ENCODE measurements at places on chromosomes 5 and 9.
A peak's percentile ranks its signal among the peaks of the same experiment; 100 is the strongest.

- DNase-seq, result no peak
Observed at GRCh38 chr9:110027671-110028081, 180.3 kb downstream of the C9orf152 start.

DNA sequence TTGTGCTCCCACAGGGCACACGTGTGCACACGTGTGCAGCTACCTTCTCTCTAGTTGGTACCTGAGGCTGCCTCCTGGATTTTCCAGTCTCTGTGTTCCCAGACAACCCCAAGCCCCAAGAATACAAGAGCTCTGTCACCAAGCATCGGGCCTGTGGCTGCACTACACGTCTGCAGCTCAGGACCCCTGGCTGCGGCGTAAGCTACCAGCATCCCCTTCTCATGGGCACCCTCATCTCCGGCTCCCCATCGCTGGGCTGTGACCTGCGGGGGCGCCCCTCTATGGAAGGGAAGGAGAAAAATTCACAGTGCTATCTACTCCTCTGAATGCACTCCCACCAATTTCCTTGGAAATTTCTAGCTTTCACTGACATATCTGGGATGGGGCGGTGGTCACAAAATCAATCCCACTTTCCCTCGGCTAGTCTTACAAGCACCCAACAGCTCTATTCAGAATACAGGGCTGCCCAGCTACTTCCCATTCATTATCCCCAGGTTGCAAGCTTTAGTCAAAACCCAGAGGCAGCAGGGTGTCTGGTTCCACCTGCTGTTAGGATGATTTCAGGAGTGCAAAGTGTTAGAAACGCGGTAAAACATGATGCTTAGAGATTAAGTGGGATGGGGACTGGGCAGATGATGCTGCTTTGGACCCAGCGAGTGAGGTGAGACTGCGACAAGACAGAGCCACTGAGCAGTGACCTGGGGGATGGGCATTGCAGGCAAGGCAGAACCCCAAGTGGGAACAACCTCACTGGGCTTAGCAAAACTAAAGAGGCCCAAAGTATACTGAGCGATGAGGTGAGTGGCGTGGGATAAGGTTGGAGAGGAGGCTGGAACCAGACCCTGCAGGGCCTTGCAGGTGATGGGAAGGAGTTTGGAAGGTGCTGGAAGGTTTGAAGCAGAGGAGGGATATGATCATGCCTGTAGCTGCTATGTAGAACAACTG lies 121.7 kb downstream of the KCNIP1 start:
- no peak for DNase-seq

GRCh38 chr5:38208782-38209378 lies 49.5 kb upstream of the EGFLAM start:
- DNase-seq, result no peak

GRCh38 chr5:87754009-87754757 lies 341.5 kb upstream of the CCNH start:
- no peak for DNase-seq

- no peak for DNase-seq
Observed at GRCh38 chr9:5671711-5672353, 42.9 kb downstream of the RIC1 start.

DNA sequence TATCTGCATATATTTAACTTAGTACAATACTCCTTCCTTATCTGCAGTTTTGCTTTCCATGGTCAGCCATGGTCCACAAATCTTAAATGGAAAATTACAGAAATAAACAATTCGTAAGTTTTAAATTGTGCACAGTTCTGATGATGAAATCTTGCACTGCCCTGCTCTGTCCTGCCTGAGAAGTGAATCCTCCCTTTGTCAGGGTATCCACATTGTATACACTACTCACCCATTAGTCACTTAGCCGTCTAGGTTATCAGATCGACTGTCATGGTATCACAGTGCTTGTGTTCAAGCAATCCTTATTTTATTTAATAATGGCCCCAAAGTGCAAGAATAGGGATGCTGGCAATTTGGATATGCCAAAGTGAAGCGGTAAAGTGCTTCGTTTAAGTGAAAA lies 8.3 kb upstream of the YTHDC2 start:
- no peak for DNase-seq

- DNase-seq, result no peak
Observed at GRCh38 chr5:160369990-160370712, at the start of gene C1QTNF2. TSS of gene C1QTNF2 (minus strand) at chr5:160370626. CDS start at chr5:160355011, 15,615 bp downstream.

DNA sequence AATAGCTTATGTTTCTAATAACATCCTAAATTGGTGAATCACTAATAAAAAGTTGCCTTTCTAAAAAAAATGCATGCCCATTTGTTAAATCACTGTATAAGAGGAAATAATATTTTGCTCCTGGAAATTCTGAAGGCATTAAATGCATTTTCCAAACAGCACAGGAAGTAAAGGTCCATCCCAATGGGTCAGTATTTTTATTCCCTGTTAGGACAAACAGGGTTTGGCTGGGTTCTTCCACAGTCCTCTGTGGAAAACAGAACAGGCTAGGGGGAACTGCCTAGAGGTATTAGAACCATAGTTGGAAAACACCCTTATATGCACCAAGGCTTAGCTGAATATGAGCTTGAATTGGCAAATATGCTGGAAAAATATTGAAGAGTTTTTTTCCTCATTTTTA lies 85.2 kb downstream of the OXCT1 start:
- DNase-seq, result no peak

DNA sequence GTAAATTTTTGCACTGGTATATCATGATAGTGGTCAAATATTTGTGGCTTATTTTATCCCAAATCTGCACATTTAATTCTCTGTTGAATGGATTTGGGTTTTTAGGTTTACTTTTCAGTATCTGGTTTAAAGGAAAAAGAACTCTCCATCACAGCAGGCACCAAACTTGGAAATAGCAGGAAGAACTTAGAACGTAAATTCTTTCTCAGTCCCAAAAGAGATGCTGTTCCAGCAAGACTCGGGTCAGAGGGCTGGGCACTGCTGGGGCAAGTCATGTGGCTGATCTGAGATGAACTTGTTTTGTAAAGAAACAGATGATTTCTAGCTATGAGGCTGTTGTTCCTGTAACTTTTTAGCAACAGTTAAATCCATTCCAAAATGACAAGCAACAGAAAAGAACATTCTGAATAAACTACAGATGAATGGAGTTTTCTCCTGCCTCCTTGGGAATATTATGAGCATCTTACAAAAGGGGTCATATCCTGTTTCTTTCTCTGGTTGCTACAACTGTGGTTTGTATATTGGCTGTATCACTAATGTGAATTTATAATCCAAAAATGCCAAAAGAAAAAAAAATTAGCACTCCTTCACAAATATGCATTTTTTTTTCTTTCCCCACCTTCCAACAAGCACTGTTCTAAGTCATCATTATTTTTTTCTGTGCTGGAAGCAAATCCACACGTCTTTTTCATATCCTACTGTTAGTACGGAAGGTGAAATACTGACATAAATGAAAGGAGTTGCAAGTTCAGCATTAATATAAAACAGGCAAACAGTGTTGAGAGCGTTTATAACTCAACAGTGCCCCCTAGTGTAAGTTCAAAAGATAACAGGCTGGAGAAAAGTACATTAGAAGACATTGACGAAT lies 31.1 kb downstream of the OR2K2 start:
- DNase-seq, result peak; percentile 46

- no peak for DNase-seq
Observed at GRCh38 chr9:135139366-135139959, 52.0 kb downstream of the OLFM1 start.

DNA sequence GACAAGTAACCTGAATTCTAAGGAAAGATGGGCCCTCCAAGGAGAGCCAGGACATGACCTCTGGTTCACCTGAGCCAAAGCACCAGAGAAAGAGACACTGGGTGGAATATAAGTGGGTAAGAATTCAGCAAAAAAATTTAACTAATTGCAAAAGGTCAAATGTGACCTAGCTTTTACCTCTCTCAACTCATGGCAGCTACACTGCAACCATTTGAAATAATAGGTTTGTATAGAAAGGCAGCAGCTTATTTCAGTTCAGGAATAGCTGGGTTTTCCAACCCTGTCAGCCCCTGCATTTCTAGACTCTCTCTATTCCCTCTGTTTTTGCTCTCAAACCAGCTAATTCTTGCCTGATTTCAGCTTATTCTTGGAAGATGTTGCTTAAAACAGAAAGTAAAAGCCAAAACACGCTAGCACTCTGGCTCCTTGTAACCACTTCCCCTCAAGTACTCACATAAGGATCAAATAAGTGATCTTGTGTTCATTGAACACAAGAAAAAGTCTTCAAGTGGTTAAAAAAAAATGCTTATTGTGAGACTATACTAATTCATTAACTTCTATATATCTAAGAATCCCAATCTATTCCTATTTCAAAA lies 101.1 kb upstream of the NR4A3 start:
- DNase-seq, result no peak

DNA sequence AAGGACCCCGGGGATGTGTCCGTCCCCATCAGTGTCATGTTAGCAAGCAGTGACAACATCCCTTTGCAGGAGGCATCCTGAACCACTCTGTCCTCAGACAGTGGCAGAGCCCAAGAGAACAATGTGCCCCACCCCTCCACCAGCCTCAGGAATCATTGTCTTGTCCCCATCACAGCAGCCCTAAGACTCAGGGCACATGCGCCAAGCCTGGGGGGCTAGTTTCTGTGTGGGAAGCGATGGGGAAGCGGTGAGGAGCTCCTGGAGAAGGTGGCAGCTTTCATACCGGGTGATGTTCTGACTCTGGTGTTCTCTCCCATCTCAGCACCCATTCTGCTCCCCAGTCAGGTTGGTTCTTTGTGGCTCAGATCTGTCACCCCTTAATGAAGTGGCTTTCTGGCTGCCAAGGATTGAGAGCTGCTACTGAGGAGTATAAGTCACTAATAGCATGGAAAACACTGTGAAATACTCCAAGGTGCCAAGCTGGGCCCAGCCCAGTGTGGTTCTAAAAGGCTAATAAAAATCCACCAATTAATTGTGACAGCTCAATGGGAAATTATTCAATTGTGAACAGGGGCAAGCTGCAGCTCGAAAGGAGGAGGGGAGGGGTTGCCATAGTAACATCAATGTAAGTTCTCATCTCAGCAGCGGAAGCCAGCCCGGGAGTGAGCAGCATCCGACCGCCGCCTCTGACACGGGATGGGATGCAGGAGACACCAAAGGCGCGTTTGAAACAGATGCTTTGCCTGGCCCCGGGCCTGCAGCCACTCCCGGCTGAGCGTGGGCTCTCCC lies 4.7 kb downstream of the QRFP start:
- DNase-seq, result no peak

DNA sequence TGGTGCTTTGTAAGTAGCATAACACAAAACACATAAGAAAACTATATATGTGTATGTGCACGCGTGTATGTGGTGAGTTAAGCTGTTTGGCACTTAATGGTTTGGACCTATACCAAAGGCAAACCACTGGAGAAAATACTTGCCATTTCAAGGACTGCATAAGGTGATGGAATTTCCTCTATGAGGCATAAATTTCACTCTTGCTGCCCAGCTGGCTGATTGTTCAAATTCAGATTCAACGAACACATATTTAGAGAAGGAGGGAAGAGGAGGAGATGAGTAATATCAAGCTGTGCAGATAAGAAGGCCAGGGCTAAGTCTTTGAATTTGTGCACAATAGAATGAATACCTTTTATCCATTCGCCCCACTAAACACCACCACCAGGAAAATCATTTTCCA lies 470.6 kb upstream of the MPDZ start:
- no peak for DNase-seq

DNA sequence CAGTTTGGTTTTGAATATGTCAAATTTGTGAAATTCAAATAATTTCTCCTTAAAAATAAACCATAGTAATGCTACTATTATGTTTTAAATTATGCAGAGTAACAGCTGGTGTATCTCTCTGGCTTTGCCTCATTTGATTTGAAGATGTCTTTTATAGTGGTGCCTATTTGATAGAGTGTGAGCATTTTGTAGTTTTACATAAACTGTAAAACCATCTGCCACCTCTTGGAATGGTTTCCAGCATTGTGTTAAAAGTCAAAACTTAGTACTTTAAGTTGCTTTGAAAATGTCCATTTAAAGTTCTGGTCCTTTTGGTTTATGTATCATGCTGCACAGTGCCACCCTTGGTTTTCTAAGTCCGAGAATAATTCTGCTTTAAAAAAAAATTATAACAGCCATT lies 15.6 kb downstream of the PRDM6 start:
- DNase-seq, result no peak

- DNase-seq, result no peak
Observed at GRCh38 chr5:179795049-179795862, 1.5 kb downstream of the LTC4S start.

DNA sequence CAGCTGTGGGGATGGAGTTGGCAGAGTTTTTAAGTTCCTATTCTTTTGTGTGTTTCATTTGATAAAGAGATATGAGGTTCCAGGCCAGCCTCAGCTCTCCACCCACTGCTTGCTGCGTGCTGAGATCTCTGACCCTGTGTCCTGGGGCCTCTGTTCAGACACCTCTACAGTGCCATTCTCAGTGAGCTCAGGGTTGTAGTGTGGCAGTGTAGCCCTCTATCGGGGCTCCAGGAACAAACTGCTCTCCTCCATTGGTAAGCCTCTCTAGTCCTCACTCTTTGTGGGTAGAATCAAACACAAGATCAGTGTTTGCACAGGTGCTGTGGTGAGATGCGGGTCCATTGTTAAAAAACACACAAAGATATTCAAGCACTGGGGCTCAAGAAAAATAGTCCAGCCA lies 386.6 kb upstream of the RPS23 start:
- DNase-seq, result no peak

GRCh38 chr5:82356808-82357671 lies 78.9 kb upstream of the RPS23 start:
- DNase-seq, result peak; percentile 81

GRCh38 chr5:67728326-67728890 lies 487.1 kb upstream of the PIK3R1 start:
- no peak for DNase-seq

DNA sequence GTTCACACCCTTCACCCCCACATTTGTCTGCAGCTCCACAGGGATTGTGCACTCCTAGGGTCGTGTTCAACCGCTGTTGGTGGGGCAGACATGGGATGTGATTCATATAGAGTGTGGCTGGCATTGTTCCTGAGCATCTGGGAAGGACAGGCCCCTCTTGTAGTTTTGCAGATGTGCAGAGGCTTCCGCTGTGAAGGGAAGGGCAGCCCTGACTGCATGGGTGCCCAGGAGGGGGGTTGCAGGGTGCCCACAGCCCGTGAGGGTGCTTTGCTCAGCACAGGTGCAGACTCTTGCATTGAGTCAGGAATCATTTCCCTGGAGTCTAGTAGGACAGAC lies 30.2 kb upstream of the PITX1 start:
- DNase-seq, result no peak

DNA sequence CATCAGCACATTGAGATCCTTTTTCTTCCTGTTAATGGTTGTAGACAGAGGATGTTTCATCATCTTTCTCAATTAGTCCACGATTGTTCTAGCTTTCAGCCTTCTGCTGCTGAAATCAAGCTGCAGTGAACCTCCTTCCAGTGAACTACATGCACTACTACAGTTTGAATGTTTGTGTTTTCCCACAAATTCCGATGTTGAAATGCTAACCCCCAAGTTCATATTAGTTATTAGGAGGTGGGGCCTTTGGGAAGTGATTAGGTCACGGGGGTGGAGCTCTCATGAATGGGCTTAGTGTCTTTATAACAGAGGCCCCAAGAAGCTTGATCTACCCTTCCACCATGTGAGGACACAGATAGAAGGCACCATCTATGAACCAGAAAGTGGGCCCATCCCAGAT lies 32.9 kb downstream of the NSG2 start:
- DNase-seq, result no peak

GRCh38 chr5:150278046-150278730 lies 11.4 kb downstream of the CAMK2A start:
- DNase-seq, result no peak

- no peak for DNase-seq
Observed at GRCh38 chr5:137822158-137822764, 45.4 kb upstream of the MYOT start.

GRCh38 chr5:133296624-133297023 lies 244.8 kb downstream of the HSPA4 start:
- no peak for DNase-seq

Data from CD4-positive, alpha-beta T cell treated with Interferon alpha-2 for 1 hour (primary cell).